Stomach (tissue), 19 donors: ENCODE measurements at places on chromosomes 3 and 15.

DNA sequence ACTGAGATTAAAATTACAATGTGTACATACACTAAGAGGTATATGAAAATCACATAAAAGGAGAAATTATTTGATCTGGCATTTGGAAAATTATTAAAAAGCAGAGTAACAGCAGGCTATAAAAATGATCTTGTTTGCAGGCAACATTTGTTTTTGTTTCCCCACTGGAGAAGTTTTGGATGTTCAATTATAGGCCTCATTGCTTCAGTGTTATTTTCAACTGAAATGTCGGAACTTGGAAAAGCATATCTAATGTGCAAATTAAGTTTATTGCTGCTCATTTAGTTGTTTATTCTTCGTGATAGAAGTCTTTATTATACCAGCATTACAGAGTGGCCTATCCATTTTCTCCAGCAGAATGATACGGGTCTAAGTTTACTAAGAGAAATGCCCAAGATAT lies 263.3 kb downstream of the CNTN6 start:
- DNase-seq, result no peak
- no peaks in the 10 kb centered on the region for H3K4me1 ChIP-seq
- H3K27ac ChIP-seq, result no peak overlapping the region
- H3K36me3 ChIP-seq, result no peaks in the 10 kb centered on the region
- no peaks in the 10 kb centered on the region for H3K27me3 ChIP-seq

- H3K4me1 ChIP-seq, result peaks cover 17% of the 10 kb centered on the region
- H3K36me3 ChIP-seq, result no peaks in the 10 kb centered on the region
- peak within 1 kb of the TSS; percentile 24 for H3K4me3 ChIP-seq
- peaks cover 87% of the 10 kb centered on the region for H3K27me3 ChIP-seq
Measured at GRCh38 chr15:92393071-92393979, at the start of gene ST8SIA2. Gene ST8SIA2, plus strand, starts transcription at chr15:92393881. Its CDS starts 184 bp downstream, at chr15:92394065.

GRCh38 chr3:45985532-45986302 lies 9.9 kb downstream of the FYCO1 start:
- H3K36me3 ChIP-seq, result peaks cover 41% of the 10 kb centered on the region
- H3K4me1 ChIP-seq, result peaks cover 96% of the 10 kb centered on the region
- H3K27me3 ChIP-seq, result no peaks in the 10 kb centered on the region
- H3K27ac ChIP-seq, result peak overlapping the region; percentile 91
- no peak for DNase-seq
- no peak overlapping the region for H3K4me3 ChIP-seq

GRCh38 chr3:102810937-102811336 lies 376.1 kb downstream of the ZPLD1 start:
- H3K27ac ChIP-seq, result no peak overlapping the region
- no peaks in the 10 kb centered on the region for H3K36me3 ChIP-seq
- no peak overlapping the region for H3K4me3 ChIP-seq
- H3K4me1 ChIP-seq, result no peaks in the 10 kb centered on the region
- H3K27me3 ChIP-seq, result no peaks in the 10 kb centered on the region

GRCh38 chr3:514192-514591 lies 317.6 kb downstream of the CHL1 start:
- H3K27ac ChIP-seq, result no peak overlapping the region
- H3K4me3 ChIP-seq, result no peak overlapping the region
- H3K36me3 ChIP-seq, result no peaks in the 10 kb centered on the region
- no peaks in the 10 kb centered on the region for H3K4me1 ChIP-seq
- DNase-seq, result no peak

GRCh38 chr15:74461847-74462511 lies 1.0 kb upstream of the UBL7 start:
- H3K4me1 ChIP-seq, result peaks cover 28% of the 10 kb centered on the region
- no peak for DNase-seq
- peak overlapping the region; percentile 81 for H3K27ac ChIP-seq
- H3K36me3 ChIP-seq, result peaks cover 31% of the 10 kb centered on the region
- H3K4me3 ChIP-seq, result peak overlapping the region; percentile 82
